ENCODE measurements at places on chromosomes 3 and 15. TPM values are rescaled to one million over a fixed set of nuclear protein-coding genes. Genes with fewer than 3 reads are reported as not detected.

DNA sequence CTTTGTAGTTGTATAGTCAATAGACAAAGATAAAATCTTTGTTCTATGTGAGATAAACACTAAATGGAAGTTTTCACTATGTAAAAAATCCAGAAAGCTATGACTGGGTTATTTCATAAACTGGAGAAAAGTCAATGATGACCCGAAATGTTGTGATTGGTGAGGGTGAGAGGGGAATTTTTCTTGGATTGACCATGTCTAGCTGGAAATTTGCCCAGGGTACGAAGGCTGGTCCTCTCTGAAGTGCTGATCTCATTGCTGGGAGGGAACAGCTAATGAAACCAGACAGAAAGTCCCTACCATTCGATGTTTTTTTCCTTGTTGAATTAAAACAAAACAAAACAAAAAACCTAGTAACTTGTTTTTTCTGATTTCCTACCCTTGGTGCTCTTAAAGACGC is 14.3 kb downstream of the TPRG1 start:
- DNase-seq = no peak

GRCh38 chr15:49064281-49064653 is 18.0 kb upstream of the SECISBP2L start:
- no peak for DNase-seq

DNA sequence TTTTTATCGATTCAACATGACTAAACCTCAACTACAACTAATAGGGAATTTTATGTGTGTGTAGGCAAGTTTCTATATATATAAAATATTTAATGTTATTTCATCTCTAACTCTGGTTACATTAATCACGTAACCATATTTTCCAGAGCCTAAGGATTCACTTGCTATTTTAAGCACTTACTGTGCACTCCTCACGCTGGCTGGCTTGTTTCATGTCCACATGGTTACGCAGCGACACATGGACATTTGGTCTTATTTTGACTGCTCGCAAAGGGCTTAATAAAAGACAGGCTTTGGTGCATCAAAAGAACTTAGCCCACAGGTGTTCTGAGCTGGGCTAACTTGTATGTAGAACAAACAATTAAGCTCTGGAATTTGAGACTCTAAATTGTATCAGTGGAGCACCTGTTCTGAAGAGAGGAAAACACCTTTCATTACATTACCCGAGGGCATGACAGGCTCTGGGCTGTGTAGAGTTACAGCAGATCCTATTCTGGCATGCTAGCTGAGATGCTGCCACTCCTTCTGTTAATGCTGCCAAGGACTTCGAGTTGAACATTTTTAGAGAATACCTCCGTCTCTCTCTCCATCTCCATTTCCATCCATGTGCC is 130.0 kb upstream of the NR2F2 start:
- DNase-seq = no peak

SLC6A20 gene
- total RNA-seq = 0.10 TPM

GRCh38 chr3:108029466-108029865 is 61.4 kb downstream of the CD47 start:
- DNase-seq = no peak

DNA sequence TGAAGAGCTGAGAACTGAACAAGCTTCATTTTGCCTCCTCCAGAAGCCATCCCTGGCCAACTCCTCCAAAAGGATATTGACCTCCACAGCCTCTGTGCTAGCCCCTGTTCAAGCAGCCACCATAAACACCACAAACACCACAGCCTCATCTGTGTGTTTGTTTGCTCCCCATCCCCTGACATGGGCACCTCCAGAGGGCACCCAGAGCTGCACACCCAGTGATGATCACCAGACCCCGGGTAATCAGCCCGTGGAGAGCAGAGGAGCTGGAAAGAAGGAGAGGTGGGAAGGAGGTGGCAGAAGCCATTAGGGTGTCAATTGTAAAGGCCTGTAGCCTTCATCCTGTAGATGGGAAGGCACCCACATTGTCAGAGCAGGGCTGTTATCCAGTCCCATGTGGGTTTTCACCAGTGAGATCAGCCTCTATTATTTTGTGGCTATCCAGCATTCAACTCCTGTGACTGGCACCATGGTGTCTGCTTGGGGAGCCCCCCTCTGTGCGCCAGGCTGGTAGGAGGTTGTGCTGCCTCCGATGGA is 6.8 kb upstream of the WNT7A start:
- DNase-seq = no peak

GASK1A gene
- 12.2 TPM for total RNA-seq

DNA sequence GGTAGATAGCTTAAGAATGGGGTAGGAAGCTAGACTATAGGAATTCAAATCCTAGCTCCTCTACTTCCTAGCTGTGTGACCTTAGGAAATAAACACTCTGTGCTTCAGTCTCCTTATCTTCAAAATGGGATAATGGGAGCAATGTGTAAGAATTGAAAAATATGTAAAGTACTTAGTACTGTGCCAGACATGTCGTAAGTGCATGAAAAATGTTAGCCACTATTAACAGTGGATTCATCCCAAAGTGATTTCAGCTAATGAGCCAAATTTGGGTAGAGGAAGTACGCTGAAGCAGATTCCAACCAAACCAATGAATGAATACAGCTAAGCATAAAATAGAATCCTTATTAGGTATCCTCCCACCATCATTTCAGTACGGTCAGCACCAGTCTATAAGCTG is 192.1 kb downstream of the RORA start:
- DNase-seq = no peak

DNA sequence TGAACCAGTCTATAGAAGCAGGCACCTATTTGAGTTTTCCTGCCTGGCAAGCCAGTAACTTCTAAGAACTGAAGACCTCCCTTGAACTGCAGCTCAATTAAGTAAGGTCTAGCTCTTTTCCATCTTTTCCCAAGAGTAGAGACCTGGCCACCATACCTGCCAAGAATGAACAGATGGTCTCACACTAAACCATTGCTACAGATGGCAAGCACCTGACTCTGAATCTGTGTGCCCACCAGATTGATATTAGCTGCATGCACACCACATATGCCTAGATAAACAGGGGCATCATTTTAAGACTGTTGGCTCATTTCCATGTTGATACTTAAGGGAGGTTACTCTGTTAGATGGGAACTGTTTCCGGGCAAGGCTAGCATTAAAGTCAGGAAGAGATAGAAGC is 34.8 kb upstream of the GSK3B start:
- DNase-seq = no peak

DNA sequence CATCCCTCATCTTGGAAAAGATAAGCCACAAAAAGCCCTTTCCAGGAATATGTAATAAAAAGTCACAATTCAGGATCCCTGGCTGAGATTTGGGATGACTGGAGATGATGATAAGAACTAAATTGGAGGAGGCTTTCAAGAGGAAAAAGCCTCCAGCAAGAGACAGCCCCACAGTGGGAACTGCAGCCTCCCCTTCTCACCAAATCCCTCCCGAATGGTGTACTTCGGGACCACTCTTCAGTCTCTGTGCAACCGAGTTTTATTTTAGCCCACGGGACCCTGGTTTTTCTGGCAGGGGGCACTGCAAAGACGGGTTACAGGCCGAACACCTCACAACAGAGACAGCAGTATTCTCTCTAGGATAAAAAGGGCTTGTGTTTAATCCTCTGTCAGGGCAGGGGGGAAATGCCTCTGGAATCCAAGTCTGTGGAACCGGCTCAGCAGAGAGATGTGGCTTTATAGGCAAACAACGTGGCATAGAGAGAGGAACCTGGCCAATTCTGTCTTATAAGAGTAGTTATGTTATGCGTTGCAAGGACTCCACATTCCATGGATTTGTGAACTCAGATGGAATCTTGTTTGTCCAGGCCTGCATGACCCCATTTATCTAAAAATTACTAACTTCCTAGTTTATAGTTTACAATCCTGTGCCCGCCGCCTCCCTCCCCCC is 1.2 kb upstream of the LMCD1 start:
- no peak for DNase-seq

GRCh38 chr3:42438758-42439157 is 28.3 kb upstream of the LYZL4 start:
- no peak for DNase-seq

Data from aorta (tissue), 5 donors.